ENCODE measurements at places on chromosomes 1 and 21.
A peak's percentile ranks its signal among the peaks of the same experiment; 100 is the strongest.

DNA sequence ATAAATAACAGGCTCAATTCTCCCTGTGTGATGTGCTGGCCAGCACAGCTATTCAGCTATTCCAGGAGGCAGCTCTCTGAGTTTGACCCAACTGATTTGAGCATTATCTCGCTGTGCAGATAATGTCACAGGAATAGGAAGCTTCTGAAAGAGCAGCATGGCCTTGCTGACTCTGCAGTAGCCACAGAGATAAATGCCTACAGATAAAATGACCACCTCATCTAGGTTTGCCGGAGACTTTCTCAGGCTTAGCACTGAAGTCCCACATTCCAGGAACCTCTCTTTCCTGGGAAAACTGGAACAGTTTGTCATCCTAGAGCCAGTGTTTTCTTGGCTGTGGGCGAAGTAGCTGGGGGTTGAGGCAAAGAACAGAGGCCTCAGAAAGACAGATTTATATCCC, 98.9 kb downstream of the MRPL39 start:
- no peak for DNase-seq

- DNase-seq: no peak
Observed at GRCh38 chr1:239247285-239247684, 139.1 kb upstream of the CHRM3 start.

GRCh38 chr1:232033285-232033684, 406.7 kb downstream of the DISC1 start:
- DNase-seq: no peak

GRCh38 chr1:53378061-53378460, 50.2 kb upstream of the LRP8 start:
- no peak for DNase-seq

DNA sequence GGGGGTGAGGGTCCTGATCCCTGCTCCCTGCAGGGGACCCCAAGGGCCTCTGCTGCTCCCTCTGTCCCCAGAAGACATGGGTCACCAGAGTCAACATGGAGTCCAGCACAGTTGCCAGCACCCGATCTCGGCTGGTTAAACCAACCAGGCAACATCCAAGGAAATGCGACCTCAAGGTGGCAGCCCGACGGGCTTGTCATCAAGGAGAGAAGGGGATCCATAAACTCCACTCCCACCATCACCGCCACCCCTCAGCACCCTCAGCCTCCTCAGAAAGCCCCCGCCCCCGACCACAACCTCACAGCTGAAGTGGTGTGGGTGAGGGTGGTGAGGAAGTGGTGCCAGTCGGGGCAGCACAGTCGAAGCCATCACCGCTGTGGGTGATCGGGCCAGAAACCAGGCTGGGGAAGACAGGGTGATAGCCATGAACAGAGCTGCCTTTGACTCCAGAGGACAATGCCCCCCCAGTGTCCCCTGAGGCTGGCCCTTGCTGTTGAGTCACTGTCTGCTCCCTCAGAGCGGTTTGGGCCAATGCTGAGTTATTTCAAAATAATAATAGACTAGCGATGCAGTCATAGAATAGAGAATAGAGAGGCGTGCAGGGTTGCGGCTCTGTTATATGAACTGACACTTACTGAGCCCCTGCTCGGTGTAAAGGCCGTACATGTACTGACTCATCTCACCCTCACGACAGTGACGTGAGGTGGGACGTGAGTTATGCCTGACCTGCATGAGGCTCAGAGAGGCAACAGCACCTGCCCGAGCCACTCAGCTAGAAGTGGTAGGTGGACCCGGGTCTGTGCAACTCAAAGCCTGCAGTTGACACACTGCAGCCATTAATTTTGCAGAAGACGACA, 88.7 kb upstream of the IFFO2 start:
- DNase-seq: peak; percentile 11

DNA sequence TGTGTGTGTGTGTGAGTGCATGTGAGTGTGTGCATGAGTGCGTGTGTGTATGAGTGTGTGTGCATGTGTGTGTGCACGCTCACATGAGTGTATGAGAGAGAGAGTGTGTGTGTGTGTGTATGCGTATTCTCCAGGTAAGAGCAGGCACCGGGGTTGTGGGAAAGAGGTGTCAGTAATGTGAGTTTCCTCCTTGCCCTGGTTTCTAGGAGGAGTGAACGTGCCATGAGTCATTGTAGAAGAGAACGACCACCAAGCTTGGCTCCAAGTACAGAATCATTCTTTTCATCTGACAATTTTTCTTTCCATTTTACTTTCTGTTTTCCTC, 79.1 kb downstream of the POFUT2 start:
- DNase-seq: no peak

DNA sequence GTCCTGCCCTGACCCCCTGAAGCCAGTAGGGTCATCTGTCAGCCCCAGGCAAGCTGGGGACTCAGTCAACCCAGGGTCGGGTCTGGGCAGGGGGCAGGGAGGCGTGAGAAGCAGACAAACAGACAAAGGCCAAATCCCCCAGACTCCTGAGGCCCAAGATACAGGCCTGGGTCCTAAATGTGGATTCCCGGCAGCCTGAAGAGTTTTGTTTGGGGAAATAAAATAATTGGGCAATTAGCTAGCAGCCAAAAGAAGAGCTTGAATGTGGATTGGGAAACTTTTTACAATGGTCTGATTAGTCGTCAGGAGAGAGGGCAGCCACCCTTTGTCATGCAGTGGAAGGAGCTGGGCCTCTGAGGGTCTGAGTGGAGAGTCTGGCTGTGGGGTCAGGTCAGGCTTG, 4.5 kb upstream of the LEFTY2 start:
- no peak for DNase-seq

DNA sequence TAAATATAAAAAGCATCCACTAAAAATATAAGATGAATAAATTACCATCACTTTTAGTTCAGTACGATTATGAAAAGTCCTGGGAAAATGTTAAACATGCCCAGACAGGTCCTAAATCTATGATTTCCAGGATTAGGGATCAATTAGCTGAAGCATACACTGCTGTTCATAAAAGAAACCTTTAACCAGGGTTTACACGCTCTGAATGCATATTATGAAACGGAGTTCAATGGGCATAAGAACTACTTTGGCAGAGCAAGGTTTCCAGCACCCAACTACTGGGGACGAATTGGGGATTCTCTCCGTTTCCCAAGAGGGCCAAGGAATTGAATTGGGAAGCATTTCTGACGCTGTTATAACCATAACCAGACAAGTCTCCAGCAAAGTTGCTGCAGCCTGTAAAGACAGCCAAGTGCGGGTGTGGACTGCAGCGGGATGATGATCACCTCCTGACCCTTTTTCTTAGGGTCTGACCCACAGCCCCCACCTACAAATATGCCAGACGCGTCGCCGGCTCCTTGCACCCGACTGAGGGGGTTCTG, 1.6 kb downstream of the SLC30A1 start:
- DNase-seq: no peak

All from fibroblast of the aortic adventitia (primary cell).